Uterus (tissue), 4 donors: ENCODE measurements at places on chromosomes 1 and 21. TPM values are rescaled to one million over a fixed set of nuclear protein-coding genes. Genes with fewer than 3 reads are reported as not detected.

GRCh38 chr1:188089461-188089860 lies 1260.7 kb downstream of the PLA2G4A start:
- H3K4me3 ChIP-seq = no peak overlapping the region
- DNase-seq = no peak
- H3K27me3 ChIP-seq = no peaks in the 10 kb centered on the region
- H3K4me1 ChIP-seq = no peaks in the 10 kb centered on the region
- H3K36me3 ChIP-seq = no peaks in the 10 kb centered on the region

The NECTIN4 gene
- total RNA-seq = not detected

GRCh38 chr1:156517748-156518147 lies 17.2 kb upstream of the MEF2D start:
- no peaks in the 10 kb centered on the region for H3K27me3 ChIP-seq
- H3K4me1 ChIP-seq = no peaks in the 10 kb centered on the region
- H3K36me3 ChIP-seq = no peaks in the 10 kb centered on the region

The B4GALT2 gene
- 2.3 TPM for total RNA-seq

The TRIM67 gene
- total RNA-seq = not detected

- H3K27ac ChIP-seq = no peak overlapping the region
- no peaks in the 10 kb centered on the region for H3K36me3 ChIP-seq
- no peaks in the 10 kb centered on the region for H3K4me1 ChIP-seq
These were observed 248.7 kb upstream of the DAB1 start for GRCh38 chr1:57672346-57673140.

DNA sequence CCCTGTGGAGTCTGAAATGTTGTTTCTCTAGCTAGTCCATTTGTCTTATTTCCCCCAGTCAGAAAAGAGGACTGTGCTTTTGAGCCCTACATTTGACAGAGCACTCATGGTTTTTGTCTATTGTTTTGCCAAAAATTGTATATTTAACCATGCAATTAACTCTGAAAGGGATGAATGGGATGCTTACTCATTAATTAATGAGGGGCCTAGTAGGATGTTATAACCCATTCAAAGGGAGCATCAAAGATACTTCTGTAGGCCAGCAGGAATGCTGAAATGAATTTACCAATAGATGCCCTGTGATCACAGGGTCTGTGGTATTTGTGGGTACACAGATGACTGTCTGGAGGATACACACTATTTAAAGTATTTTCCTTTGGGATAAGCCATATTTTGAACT lies 147.7 kb downstream of the FCRL5 start:
- H3K36me3 ChIP-seq = no peaks in the 10 kb centered on the region
- H3K4me3 ChIP-seq = no peak overlapping the region
- DNase-seq = no peak
- peaks cover 4% of the 10 kb centered on the region for H3K4me1 ChIP-seq
- H3K27ac ChIP-seq = no peak overlapping the region

The PLEKHN1 gene
- not detected for total RNA-seq

- H3K4me3 ChIP-seq = no peak overlapping the region
- H3K36me3 ChIP-seq = no peaks in the 10 kb centered on the region
- H3K27me3 ChIP-seq = no peaks in the 10 kb centered on the region
These were observed 7.4 kb downstream of the HMCN1 start for GRCh38 chr1:185741551-185741950.

DNA sequence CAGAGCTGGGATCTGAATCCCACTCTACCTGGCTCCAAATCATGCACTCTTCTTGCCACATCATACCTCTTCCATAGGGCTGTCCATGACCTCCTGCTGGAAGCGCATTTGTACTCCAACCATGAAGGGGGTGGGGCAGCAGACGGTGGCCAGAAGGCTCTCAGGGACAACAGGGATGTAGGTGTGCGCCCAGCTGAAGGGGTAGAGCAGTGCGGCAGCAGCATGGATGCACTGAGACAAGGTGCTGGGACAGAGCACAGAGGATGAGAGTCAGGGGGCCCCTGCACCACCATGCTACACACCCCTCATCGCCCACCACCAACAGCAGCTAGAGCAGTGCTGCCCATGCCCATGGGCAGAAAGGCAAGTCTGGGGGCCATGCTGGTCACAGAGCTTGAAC lies 8.4 kb downstream of the DENND2D start:
- H3K4me1 ChIP-seq = no peaks in the 10 kb centered on the region
- H3K36me3 ChIP-seq = no peaks in the 10 kb centered on the region
- H3K4me3 ChIP-seq = no peak overlapping the region
- H3K27ac ChIP-seq = no peak overlapping the region

DNA sequence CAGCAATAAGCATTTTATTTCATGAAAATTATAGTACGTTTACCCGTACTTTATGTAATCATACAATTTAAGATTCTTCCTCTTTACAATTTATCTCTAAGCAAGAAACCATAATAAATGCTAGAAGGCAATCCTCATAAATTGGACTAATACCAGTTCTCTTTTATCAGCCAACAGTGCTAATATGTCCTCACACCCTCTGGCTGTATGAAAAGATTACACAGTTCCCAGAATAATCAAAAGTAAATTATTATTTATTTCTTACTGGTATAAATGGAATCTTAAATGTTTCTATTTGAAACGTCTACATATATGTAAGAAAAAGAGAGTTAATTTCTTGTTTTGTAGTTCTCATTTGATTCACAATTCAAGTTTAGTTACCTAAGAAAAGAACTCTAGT lies 3.1 kb upstream of the CDKN2C start:
- H3K27ac ChIP-seq = peak overlapping the region; percentile 99
- H3K4me1 ChIP-seq = no peaks in the 10 kb centered on the region
- H3K36me3 ChIP-seq = no peaks in the 10 kb centered on the region
- no peak for DNase-seq
- H3K27me3 ChIP-seq = no peaks in the 10 kb centered on the region

DNA sequence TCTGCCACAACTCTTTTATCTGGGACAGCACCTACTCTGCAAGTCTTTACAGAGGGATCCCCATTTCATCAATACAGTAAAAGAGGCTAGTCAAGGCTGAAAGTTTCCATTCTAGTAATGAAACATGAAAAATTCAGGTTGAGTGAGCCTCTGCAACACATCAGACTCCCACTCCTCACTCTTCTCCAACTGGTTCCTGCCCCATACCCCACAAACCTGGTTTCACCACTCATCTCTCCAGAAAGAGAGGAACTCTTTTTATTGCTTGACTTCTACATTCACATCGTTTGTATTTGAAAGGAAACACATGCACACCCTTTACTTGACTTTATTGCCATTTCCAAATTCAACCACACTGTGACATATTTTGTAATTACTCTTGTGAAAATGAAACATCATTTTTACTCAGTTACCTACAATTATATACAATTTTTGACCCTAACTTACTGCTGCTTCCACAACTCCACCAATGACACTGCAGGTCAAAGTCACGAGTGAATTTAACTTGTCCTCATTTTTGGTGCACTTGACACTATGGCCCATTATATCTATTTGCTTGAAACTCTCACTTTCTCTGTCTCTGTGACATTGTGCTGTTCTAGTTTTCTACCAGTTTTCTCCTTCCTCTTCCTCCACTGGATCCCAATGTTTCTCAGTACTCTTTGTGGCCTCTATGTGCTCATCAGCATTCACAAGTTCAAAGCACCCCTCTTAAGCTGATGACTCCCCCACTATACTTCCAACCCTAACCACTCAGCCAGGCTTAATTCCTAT lies 8.0 kb downstream of the STX6 start:
- no peaks in the 10 kb centered on the region for H3K36me3 ChIP-seq
- no peak overlapping the region for H3K27ac ChIP-seq
- H3K4me1 ChIP-seq = no peaks in the 10 kb centered on the region

The LCE3B gene
- not detected for total RNA-seq

The RIMKLA gene
- total RNA-seq = 1.6 TPM

- no peaks in the 10 kb centered on the region for H3K4me1 ChIP-seq
- H3K36me3 ChIP-seq = no peaks in the 10 kb centered on the region
These were observed 6.0 kb upstream of the AKNAD1 start for GRCh38 chr1:108862698-108863477.

GRCh38 chr1:17075470-17076255 lies 21.8 kb upstream of the SDHB start:
- H3K27ac ChIP-seq = no peak overlapping the region
- H3K27me3 ChIP-seq = no peaks in the 10 kb centered on the region
- no peaks in the 10 kb centered on the region for H3K36me3 ChIP-seq
- H3K4me3 ChIP-seq = no peak overlapping the region
- DNase-seq = no peak

The DPT gene
- 105 TPM for total RNA-seq

DNA sequence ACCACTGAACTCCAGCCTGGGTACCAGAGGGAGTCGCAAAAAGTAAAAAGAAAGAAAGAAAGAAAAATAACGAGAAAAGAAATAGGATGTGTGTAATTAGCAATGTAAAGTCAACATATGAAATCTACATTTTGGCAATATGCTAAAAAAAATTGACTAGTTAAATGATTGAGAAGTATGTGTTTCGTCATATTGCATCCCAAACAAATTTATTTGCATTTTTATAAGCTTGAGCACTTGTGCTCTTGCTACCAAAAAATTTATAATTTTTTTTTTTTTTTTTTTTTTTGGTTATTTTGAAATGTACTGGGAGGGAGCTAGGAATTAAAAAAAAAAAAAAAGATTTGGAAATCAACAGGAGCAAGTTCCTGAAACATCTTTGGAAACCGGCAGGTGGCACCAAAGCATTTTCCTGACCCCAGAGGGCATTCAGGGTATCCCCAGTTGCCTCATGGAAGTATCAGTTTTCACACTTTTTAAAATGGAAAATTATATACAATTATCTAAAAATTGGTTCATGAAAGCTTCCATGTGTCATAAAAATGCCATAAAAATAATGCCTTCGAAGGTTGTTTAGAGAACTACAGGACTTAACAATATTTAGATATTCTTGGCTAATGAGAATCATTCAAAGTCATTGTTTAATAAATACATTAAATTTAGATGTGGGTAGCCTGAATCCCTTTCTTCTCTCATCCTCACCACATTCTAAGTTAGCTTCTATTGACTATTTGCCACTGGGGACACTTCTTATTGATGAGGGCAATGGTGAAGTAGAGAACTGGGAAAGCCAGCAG lies 4.8 kb upstream of the HEATR1 start:
- no peaks in the 10 kb centered on the region for H3K4me1 ChIP-seq
- DNase-seq = peak; percentile 48
- H3K4me3 ChIP-seq = no peak overlapping the region
- H3K27me3 ChIP-seq = no peaks in the 10 kb centered on the region
- H3K27ac ChIP-seq = no peak overlapping the region

The SLC2A5 gene
- total RNA-seq = not detected

The PRR9 gene
- total RNA-seq = not detected

The TDRD10 gene
- total RNA-seq = 1.3 TPM

DNA sequence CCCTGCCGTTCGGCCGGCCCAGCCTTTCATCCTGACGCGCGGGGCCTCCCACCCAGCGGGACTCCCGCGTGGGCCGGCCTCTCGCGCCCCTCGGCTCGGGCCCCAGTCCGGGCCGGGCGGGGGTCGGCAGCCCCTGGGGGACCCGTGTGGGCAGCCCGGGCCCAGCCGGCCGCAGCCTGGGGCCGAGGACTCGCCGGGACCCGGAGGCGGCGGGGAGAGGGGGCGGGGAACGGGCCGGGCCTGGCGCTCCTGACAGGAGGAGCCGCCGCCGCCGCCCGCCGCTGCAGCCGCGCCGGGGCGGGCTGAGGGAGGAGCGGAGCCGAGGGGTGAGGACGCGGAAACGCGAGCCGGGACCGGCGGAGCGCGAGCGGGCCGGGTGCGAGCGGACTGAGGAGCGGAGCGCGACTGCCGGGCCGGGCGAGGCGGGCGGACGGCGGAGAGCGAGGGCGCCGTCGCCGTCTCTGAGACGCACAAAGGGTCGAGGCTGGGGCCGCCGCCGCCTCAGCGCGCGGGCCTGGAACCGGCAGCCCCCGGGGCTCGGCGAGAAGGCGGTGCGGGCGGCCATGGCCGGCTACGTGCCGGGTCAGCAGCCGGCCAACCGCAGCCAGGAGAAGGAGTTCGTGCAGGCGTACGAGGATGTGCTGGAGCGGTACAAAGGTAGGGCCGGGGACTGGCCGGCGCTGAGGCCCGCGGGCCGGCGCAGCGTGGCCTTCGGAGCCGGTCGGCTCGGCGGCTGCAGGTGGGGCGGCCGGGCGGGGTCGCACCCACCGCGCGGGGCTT lies 79.1 kb downstream of the NDUFS5 start:
- H3K4me3 ChIP-seq = peak overlapping the region; percentile 80
- peak overlapping the region; percentile 95 for H3K27ac ChIP-seq
- DNase-seq = peak; percentile 71

- DNase-seq = no peak
- no peak overlapping the region for H3K4me3 ChIP-seq
- H3K4me1 ChIP-seq = no peaks in the 10 kb centered on the region
- H3K27me3 ChIP-seq = no peaks in the 10 kb centered on the region
- no peak overlapping the region for H3K27ac ChIP-seq
These were observed 199.4 kb upstream of the PTBP2 start for GRCh38 chr1:96521994-96522760.

The KRTAP11-1 gene
- not detected for total RNA-seq

The SYT11 gene
- 70.5 TPM for total RNA-seq

The TRIM46 gene
- 1.5 TPM for total RNA-seq

DNA sequence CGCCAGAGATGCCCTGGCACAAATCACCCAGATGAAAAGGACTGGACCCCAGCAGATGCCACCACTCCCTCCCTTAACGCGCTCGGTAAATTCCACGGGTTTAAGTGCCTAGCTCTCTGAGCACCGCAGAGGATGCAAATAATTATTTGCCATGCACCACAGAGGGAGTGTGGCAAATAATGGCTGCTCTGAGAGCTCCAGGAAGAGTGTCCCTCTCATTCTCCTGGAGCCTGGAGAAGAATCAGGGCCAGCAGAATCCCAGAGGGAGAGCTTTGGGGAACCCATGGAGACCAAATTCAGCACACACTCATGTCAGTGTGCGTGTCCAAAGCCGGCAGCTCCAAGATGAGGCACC lies 667 bp downstream of the HHIPL2 start:
- no peak overlapping the region for H3K27ac ChIP-seq
- H3K4me3 ChIP-seq = no peak overlapping the region
- H3K36me3 ChIP-seq = no peaks in the 10 kb centered on the region

The MMEL1 gene
- total RNA-seq = 2.6 TPM

GRCh38 chr1:216215169-216215568 lies 208.1 kb downstream of the USH2A start:
- H3K27ac ChIP-seq = no peak overlapping the region
- DNase-seq = no peak
- no peaks in the 10 kb centered on the region for H3K36me3 ChIP-seq
- no peak overlapping the region for H3K4me3 ChIP-seq

The CASZ1 gene
- total RNA-seq = 49.2 TPM

- peak overlapping the region; percentile 99 for H3K4me3 ChIP-seq
- peak; percentile 41 for DNase-seq
- H3K4me1 ChIP-seq = peaks cover 9% of the 10 kb centered on the region
- no peaks in the 10 kb centered on the region for H3K36me3 ChIP-seq
- H3K27ac ChIP-seq = peak overlapping the region; percentile 99
These were observed 552 bp upstream of the ZNF496 start for GRCh38 chr1:247332215-247332622.
